Nucleus accumbens (tissue), 56 donors: ENCODE measurements at places on chromosomes 1 and 21.

DNA sequence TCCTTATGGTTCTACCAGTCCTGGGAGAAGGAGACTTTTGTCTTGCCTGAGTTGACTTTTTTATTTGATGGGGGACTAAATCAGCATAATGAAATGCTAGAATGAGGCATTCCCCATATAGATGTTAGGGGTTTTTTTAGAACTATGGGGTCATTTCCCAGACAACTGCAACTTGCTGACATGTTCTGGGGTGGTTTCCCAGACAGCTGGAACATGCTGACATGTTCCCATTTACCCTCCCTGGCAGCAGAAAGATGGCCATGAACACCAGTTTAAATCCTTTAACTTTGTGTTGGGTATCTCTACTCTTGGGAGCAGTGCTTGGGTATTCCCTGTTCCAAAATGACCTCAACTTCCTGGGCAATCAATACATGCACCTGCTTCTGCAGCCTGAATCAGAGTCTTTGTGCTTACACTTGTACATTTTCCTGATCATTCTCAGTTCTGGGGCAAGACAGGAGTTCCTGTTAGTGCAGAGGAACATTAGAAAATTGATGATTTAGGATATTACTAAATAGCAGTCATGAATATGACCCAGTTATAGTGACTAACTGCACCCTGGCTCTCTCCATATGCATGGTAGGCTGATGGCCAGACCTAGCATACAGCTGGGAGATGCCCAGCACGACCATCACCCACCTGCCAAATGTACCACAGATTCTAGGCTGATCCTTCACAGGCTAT lies 75.4 kb upstream of the CD5L start:
- DNase-seq: no peak

- no peak for DNase-seq
These were observed 129.8 kb upstream of the CHODL start for GRCh38 chr21:18114810-18115209.

- DNase-seq: no peak
These were observed 6.3 kb upstream of the LAD1 start for GRCh38 chr1:201405484-201405831.

GRCh38 chr1:10881046-10881445 lies 84.6 kb upstream of the CASZ1 start:
- DNase-seq: no peak

DNA sequence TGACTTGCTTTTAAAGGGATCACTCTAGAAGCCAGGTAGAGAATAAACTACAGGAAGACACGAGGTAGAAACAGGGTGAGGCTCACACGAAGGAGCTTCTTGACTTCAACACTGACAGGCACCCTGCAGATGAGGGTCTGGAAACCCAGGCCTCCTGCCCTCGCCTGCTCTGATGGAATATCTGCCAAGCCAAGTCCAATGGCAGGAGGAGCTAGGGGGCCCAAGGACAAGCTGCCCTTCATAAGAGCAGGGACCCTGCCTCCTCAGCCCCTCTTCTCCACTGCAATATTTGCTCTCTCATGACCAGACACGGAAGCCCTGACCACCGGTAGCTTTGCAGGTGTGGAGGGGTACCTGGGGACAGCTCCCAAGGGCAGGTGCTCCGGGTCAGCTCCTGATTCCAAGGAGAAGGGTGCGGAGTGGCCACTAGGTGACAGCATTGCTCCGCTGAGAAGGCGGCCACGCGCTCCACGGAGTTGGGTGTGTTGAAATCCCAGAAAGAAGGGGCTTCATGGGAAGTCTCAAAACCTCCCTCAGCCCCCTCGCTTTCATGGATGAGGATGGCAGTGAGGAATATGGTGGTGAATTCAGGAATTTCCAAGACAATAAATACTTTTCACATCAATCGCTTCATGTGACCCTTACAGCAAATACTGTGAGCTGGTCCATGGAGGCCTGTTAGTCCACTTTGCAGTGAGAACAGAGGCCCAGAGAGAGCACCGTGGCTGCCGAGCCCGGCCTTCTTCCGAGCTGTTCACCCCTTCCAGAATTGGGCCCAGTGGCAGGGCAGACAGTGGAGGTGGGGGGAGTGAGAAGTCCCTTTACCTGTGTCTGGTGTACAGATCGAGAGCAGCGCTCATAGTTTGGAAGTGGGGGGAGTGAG lies 33.2 kb upstream of the PAX7 start:
- DNase-seq: no peak

DNA sequence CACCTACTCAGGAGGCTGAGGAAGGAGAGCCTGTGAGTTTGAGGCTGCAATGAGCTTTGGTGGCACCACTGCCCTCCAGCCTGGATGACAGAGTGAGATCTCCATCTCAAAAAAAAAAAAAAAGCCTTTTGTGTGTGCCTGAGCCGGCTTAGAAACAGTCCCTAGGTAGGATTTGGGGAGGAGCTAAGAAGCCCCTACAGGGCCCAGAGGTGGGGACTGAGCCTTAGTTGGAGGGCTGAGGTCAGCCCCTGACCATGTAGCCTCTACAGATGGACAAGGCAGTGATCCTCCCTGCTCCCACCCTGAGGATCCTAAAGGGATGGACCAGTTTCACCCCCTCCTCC lies 2.5 kb downstream of the ADAMTSL4 start:
- no peak for DNase-seq

DNA sequence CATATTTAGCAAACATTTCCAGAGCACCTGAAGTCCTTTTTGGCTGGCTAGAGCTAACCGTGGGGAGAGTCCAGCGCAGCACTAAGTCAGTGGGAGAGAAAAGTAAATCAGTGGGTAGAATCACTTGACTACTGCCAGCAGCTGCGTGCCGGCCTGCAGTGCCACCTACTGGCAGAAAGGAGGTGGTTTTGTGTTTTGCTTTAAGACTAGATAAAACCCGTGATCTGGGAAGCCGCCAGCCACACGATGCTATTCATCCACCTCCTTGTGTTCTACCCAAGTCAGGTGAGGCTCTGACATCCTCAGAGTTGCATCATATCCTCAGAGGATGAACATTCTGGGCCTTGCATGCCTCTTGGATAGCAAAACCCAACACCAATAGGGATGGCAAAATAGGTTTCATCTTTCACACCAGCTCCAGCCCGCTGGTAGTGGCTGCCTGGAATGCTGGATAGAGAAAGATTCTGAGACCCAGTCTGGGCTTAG lies 14.1 kb upstream of the HEYL start:
- DNase-seq: peak; percentile 72

- DNase-seq: no peak
These were observed 640.6 kb downstream of the PTPRU start for GRCh38 chr1:29876902-29877301.

- no peak for DNase-seq
These were observed 30.5 kb downstream of the MATN1 start for GRCh38 chr1:30692948-30693301.

DNA sequence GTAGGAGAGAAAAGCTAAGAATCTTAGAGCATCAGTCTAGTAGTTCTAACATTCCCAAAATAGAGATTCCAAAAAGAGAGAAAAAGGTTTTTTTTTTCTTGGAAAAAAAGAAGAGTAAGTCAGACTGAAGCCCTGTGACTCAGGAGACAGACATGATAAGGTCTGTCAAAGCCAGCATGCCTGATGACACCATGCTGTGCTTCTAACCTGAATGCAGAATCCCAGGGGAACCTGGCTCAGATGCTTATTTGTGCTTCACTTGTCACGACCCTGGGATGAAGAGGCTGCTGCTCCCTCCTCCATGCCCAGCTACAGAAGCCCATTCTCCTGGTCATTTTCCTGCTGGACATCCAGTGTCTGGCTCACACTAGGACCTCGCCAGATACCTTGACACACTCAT lies 44.3 kb downstream of the ERICH3 start:
- DNase-seq: no peak

DNA sequence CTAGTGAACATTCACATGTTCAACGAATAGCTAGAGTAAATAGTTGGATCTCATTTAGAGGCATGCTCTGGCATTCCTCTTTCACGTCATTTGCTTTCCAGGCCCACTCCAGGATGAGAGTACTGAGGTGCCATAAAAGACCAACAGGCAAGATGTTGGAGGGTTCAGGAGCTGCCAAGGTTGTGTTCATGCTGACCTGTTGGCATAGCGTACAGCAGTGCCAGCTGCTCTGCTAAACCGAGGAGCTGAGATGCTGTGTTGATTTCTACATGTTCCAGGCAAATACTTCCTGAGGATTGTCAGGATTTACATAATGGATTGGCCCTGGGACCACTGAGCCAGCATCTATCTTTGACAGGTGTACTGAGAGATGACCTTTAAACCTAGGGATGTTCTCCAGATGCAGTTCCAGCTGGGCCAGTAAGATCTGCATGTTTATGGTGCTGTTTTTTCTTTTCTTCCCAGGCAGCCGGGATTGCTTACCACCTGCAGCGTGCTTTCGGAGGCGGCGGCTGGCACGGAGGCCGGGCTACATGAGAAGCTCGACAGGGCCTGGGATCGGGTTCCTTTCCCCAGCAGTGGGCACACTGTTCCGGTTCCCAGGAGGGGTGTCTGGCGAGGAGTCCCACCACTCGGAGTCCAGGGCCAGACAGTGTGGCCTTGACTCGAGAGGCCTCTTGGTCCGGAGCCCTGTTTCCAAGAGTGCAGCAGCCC lies 66.9 kb downstream of the DISC1 start:
- no peak for DNase-seq

- no peak for DNase-seq
These were observed at the start of gene NPPA for GRCh38 chr1:11847667-11848372. TSS of gene NPPA (minus strand) at chr1:11847783. CDS start at chr1:11847684, 99 bp downstream.

GRCh38 chr1:219489636-219490035 lies 123.3 kb downstream of the ZC3H11B start:
- no peak for DNase-seq

GRCh38 chr1:116962987-116963639 lies 38.4 kb upstream of the CD101 start:
- no peak for DNase-seq

DNA sequence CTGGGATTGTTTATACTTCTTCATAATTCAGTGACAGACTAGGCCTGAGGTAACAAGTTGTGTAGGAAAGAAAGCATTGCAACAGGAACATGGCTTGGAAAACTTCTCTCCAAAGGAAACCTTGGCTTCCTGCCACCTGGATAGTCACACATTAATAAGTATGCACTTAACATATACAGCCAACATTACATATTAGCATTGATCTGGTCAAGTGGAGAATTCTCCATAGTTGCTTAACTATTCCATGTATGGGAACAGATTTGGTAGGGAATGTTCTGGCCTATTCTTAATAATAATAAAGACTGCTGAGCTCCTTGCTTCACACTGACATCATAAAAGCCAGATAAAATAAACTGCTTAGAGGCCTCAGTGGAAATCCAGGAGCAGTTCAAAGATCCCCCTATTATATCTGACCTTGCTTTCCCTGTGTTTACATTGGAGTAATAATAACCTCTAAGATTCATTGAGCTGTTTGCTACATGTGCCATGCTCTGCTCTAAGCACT lies 27.2 kb upstream of the NFIA start:
- no peak for DNase-seq

DNA sequence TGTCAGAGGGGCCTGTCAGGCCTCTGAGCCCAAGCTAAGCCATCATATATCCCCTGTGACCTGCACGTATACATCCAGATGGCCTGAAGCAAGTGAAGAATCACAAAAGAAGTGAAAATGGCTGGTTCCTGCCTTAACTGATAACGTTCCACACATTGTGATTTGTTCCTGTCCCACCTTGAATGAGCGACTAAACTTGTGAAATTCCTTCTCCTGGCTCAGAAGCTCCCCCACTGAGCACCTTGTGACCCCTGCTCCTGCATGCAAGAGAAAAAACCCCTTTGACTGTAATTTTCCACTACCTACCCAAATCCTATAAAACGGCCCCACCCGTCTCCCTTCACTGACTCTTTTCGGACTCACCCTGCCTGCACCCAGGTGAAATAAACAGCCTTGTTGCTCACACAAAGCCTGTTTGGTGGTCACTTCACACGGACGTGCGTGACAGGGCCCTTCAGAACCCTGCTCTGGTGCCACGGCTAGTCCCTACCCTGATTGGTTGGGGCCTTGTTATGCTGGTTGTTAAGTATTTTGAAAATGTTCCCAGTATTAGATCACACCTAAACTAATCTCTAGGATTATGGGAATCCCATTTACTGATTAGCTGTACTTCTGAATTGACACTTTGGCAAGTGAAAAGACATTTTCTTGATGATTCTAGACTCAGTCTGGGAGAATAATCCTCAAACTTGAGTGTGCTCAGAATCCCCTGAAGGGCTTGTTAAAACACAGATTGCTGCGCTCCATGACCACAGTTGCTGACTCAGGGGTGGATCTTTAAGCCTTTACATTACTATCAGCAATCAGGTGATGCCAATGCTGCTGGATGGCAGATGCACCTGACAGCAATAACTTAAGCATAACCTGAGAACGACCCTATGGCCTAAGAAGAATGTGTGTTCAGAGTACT lies 28.8 kb upstream of the SPATA6 start:
- DNase-seq: no peak

- DNase-seq: no peak
These were observed at the start of gene RUNX1 for GRCh38 chr21:35048706-35049617. TSS of gene RUNX1 (minus strand) at chr21:35049302.

DNA sequence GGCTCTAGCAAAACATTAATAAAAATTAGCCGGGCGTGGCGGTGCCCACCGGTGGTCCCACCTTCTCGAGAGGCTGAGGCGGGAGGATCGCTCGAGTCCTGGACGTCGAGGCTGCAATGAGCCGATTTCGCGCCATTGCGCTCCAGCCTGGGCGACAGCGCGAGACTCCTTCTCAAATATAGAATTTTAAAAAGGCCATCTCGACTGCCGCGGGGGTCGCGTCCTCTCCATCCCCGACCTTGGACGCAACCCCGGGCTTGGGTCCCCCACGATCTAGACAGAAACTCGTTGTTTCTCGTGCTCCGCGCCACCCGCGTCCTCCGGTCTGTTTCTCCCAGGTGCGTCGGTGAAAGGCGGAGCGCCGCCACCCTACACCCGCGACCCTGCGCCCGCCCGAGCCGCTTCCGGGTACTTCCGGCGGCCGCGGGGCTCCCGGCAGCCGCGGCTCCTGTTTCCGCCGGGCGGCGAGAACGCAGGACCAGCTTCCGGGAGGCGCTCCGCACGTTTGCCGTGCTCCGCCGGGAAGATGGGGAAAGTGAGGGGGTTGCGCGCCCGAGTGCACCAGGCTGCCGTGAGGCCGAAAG lies at the start of gene SLX9:
Gene SLX9, plus strand, starts transcription at position 498 of the 584 bp plus-strand sequence. Its CDS starts 29 bp downstream, at position 527.
- DNase-seq: peak; percentile 78

DNA sequence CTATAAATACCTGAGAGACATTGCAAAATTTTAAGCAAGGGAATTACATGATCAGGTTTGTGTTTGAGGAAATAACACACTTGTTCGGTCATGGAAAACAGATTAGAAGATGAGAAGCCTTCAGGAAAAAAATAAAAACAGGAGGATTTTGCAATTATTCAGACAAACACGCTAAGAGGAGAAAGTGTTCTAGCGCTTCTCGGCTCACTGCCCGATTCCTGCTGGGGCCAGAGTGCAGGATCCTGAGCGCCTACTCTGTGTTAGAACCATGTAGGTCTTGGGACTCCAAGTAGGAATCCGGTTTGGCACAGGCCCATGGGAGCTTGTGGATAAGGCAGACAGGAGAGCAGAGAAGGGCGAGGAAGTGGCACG lies 8.1 kb upstream of the PRELP start:
- no peak for DNase-seq
